ENCODE measurements at places on chromosomes 1 and 21. TPM values are rescaled to one million over a fixed set of nuclear protein-coding genes. Genes with fewer than 3 reads are reported as not detected.

Gene HSPA6
- 11.0 TPM for total RNA-seq

DNA sequence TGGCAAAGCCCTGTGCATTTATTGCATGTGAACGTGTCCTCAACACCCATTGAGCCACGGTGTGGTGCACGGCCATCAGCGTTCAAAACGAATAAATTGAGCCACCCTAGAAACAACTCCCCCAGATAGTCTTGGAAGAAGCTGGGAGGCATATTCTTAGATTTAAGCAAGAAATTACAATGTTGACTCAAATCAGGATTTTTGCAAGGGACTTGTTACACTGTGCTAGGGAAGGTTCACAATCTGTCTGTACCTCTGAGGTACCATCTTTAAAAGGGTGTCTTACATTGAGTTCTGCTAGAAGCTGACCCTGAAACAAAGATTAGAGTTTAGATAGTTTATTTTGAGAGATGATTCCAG is 16.2 kb downstream of the CD247 start:
- no peaks in the 10 kb centered on the region for H3K4me1 ChIP-seq
- H3K4me3 ChIP-seq = no peak overlapping the region
- no peak for DNase-seq
- H3K27ac ChIP-seq = no peak overlapping the region
- H3K27me3 ChIP-seq = no peaks in the 10 kb centered on the region
- H3K36me3 ChIP-seq = no peaks in the 10 kb centered on the region

DNA sequence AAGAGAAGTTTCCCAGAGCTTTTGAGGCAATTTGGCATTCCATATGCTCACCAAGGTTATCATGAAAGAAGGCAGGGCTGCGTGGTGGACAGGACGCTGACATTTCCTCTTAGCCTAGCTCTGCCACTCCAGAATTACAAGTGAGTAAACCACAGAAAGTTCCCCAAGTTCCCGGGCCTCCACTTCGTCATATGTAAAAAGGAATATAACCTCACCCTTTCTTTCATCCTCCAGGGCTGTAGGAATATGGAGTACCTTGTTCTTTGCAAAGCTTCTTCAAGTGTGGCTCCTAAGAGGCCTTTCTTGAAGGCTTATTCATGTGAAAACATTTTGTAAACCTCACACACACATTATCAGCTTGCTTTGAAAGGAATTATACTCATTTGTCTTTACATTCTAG is 210.2 kb downstream of the GREM2 start:
- no peaks in the 10 kb centered on the region for H3K27me3 ChIP-seq
- DNase-seq = no peak
- H3K27ac ChIP-seq = no peak overlapping the region
- H3K36me3 ChIP-seq = no peaks in the 10 kb centered on the region
- peaks cover 5% of the 10 kb centered on the region for H3K4me1 ChIP-seq
- H3K4me3 ChIP-seq = no peak overlapping the region

- no peaks in the 10 kb centered on the region for H3K36me3 ChIP-seq
- H3K4me1 ChIP-seq = peaks cover 44% of the 10 kb centered on the region
- H3K27ac ChIP-seq = no peak overlapping the region
- no peaks in the 10 kb centered on the region for H3K27me3 ChIP-seq
- no peak for DNase-seq
Observed at GRCh38 chr1:111595807-111596206, 23.8 kb upstream of the RAP1A start.

Gene AZIN2
- total RNA-seq = 1.5 TPM

Gene MTHFR
- 53.2 TPM for total RNA-seq

- H3K4me3 ChIP-seq = no peak overlapping the region
- H3K27ac ChIP-seq = no peak overlapping the region
- no peaks in the 10 kb centered on the region for H3K36me3 ChIP-seq
- H3K4me1 ChIP-seq = no peaks in the 10 kb centered on the region
- DNase-seq = no peak
Observed at GRCh38 chr1:57281324-57281723, 142.5 kb downstream of the DAB1 start.

Gene UBASH3A
- 1.4 TPM for total RNA-seq

- H3K27ac ChIP-seq = no peak overlapping the region
- no peak for DNase-seq
- no peak overlapping the region for H3K4me3 ChIP-seq
- H3K36me3 ChIP-seq = no peaks in the 10 kb centered on the region
- no peaks in the 10 kb centered on the region for H3K4me1 ChIP-seq
Observed at GRCh38 chr1:181972256-181972655, 89.3 kb downstream of the ZNF648 start.

Gene PGLYRP3
- not detected for total RNA-seq

Gene RXFP4
- total RNA-seq = not detected

DNA sequence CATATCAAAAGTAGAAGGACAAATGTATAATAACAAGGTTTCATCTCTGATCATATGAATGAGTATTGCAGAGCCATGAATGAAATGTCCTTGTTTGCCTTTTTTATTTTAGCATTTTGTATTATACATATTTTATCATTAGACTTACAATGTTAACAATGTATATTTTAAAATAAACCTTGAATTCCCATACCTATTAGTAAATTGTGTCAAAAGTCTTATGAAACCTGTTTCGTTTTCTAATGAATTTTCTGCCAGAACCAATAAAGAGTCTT is 646 bp downstream of the DNAJB4 start:
- no peak for DNase-seq
- no peaks in the 10 kb centered on the region for H3K36me3 ChIP-seq
- peaks cover 15% of the 10 kb centered on the region for H3K4me1 ChIP-seq
- peak overlapping the region; percentile 85 for H3K27ac ChIP-seq

- DNase-seq = no peak
- no peaks in the 10 kb centered on the region for H3K36me3 ChIP-seq
- H3K4me1 ChIP-seq = no peaks in the 10 kb centered on the region
- H3K27me3 ChIP-seq = no peaks in the 10 kb centered on the region
Observed at GRCh38 chr1:216425577-216425976, 2.3 kb upstream of the USH2A start.

DNA sequence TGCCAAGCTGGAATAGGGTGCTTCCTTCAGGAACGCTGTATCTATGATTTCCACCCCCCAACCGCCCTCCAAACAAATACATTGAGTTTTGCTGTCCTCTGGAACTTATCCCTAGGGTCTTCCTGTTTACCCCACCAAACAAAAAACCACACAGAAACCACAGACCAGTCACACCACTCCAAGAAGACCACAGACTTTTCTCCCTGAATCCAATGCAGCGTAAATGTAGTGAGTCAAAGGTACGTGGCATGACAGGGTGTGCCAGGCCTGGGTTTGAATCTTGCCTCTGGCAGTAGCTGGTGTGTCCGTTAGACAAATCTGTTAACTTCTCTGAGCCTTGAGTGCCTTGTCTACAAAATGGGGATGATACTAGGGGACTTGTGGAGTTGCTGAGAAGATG is 27.8 kb downstream of the ASAP3 start:
- peak overlapping the region; percentile 26 for H3K27ac ChIP-seq
- DNase-seq = no peak
- no peaks in the 10 kb centered on the region for H3K27me3 ChIP-seq
- no peak overlapping the region for H3K4me3 ChIP-seq
- H3K4me1 ChIP-seq = peaks cover 23% of the 10 kb centered on the region

DNA sequence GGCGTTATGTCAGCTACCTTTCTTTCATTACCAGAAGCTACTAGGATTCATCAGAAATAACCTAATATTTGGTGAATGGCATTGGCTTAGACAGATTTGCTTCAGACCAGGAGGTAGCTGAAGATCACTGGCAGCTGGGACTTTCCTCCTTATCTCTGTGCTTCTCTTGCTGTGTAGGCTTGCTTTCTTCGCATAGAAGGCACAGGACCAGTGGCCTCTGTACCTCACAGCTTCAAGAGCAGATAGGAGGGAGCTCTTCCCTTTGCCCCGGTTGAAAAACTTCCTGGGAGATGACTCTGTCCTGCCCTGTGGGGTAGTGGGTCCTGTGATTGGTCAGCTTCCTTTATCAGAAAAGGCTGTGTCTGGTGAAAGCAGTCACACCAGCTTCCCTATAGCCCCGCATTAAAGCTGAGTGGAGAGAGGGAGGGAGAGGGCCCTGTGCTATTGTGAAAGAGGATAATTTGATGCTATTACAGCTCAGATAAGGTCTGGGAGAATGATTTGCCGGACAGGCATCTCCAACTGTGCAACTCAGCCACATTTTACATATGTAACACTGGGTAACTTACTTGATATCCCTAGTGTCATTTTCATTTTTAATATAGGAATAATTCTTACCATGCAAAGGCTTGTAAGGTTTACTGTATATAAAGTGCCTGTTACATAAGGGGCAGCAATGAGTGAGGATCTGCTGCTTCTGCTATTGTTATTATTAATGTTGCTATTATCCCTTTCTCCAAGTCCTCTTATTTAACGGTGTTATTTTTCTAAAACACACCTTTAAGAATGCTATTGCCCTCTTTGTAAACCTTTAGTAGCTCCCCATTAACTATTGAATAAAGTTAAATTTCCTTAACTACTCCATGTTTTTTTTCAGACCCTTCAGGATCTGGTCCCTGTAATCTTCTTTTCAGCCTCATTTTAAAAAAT is 31.6 kb downstream of the OSBPL9 start:
- peak; percentile 41 for DNase-seq
- no peaks in the 10 kb centered on the region for H3K27me3 ChIP-seq
- H3K4me3 ChIP-seq = no peak overlapping the region

Gene TNFAIP8L2
- 19.1 TPM for total RNA-seq

Gene APH1A
- total RNA-seq = 71.2 TPM

DNA sequence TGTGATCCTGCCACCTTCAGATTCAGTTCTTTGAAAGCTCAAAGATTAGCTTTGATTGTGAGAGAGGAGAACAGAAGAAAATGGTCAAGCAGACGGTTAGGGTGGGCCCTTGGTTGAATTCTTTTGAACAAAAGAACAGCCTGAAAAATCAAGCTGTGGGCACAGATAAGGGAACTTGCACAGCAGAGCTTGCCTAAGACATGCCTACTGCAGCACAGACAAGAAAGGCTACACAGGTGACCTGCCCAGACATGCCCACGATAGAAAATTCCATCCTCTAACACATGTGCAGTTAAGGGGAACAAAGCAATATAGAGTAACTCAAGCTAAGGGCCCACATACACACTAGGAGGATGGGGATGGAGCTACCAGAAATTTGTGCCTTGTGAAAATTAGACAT is 512.5 kb upstream of the LRRC7 start:
- H3K36me3 ChIP-seq = no peaks in the 10 kb centered on the region
- no peak for DNase-seq
- H3K4me3 ChIP-seq = no peak overlapping the region
- H3K27ac ChIP-seq = no peak overlapping the region

Gene PCBP3
- 5.1 TPM for total RNA-seq
